ENCODE measurements at places on chromosomes 16 and 17.

DNA sequence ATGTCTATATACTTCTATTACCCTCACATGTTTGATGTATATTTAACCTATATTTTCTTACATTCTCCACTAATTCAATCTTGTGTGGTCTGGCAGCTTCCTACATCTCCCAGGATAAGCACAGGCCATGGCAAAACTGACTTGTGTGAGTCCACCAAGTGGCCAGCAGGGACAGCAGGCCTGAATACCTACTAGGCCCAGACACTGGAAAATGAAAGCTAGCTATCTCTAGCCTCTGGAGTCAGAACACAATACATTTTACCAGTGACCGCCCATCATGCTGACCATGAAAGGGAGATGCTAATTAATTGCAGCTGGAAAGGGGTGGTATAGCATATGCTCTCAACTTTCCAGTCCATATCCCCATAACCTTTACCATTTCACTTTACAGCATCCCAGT lies 132.3 kb downstream of the PCTP start:
- no peaks in the 10 kb centered on the region for H3K27me3 ChIP-seq
- H3K36me3 ChIP-seq, result no peaks in the 10 kb centered on the region
- no peak overlapping the region for H3K27ac ChIP-seq
- no peak for DNase-seq
- no peak overlapping the region for H3K4me3 ChIP-seq

DNA sequence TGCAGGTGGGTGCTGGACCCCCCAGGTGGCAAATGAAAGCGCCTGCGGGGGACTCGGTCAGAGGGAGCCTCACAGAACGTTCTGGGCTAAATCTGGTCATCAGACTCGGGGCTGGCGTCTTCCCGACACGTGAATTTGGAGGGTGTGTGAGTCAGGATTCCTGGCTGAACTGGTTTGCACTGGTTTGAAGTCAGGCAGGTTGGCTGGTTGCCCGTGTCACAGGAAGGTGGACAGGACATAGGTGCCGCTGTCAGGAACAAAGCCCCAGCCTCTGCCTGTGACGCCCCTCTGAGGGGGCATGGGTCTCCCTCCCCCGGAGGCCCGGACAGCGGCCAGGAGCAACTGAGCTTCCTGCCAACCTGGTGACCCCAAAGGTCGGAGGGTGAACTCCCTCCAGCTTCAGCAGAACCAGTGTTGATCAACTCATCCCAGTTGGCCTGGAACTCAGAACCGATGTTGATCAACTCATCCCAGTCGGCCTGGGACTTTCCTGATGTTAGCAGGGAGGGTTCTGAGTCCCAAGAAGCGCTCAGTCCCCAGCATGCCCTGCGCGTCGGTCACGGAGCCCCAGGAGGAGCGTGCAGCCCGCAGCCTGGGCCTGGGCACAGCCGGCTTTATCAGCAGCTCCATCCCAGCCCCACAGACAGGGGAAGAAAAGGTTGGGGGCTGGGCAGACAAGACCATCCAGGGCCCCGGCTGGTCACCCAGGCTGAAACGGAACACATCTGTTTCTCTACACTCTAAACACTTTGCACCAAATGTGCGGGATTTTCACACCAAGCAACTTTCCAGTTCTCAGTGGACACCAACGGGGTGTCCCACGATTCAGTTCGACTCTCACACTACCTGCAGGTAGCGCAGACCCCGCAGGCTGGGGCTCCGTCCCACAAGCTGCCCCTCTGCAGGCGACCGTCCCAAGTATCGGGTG lies 14.4 kb upstream of the METRNL start:
- no peaks in the 10 kb centered on the region for H3K36me3 ChIP-seq
- peaks cover 6% of the 10 kb centered on the region for H3K4me1 ChIP-seq
- H3K27me3 ChIP-seq, result no peaks in the 10 kb centered on the region
- H3K4me3 ChIP-seq, result no peak overlapping the region
- DNase-seq, result peak; percentile 85

DNA sequence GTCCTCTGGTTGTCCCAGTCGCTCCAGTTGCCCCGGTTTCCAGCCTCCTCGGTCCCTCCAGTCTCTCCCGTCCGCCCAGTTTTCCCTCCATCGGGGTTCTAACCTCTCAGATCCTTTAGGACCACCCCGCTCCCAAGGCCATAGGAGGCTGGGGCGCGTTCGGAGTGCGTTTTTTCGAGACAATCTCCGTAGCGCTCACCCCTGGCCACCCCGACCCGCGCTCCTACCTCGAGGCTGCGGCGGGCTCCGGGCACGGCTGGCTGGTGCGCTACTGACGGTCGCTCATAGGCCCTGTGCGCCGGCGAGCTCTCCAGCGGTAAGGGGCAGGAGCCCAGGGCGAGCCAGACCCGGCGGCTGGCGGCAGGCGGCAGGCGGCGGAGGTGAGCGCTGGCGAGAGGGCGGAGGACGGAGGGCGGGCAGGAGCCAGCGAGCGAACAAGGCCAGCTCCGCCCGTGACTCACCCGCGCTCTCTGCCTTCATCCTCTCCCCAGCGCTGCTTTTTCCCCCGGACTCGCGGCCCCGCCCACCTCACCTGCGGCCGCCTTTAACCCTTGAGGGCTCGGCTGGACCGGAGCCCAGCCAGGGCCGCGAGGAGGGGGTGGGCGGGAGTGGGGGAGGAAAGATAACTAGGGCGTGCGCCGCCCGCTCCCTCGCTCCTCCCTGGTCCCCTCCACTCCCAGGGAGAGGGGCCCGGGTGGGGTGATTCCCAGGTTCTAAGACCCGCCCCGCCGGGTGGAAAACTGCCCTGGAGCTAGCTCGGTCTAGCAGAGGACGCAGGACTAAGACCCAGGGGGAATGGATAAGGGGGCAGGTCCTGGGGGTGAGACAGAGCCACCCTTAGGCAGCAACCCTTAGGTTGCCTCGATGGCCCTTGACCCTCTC lies at the start of gene SP6:
TSS of gene SP6 (minus strand) at position 472 of the 882 bp plus-strand sequence. CDS start 2,734 bp downstream, outside the sequence.
- H3K4me3 ChIP-seq, result peak within 1 kb of the TSS; percentile 49
- DNase-seq, result peak; percentile 92
- no peaks in the 10 kb centered on the region for H3K36me3 ChIP-seq
- peaks cover 19% of the 10 kb centered on the region for H3K4me1 ChIP-seq

DNA sequence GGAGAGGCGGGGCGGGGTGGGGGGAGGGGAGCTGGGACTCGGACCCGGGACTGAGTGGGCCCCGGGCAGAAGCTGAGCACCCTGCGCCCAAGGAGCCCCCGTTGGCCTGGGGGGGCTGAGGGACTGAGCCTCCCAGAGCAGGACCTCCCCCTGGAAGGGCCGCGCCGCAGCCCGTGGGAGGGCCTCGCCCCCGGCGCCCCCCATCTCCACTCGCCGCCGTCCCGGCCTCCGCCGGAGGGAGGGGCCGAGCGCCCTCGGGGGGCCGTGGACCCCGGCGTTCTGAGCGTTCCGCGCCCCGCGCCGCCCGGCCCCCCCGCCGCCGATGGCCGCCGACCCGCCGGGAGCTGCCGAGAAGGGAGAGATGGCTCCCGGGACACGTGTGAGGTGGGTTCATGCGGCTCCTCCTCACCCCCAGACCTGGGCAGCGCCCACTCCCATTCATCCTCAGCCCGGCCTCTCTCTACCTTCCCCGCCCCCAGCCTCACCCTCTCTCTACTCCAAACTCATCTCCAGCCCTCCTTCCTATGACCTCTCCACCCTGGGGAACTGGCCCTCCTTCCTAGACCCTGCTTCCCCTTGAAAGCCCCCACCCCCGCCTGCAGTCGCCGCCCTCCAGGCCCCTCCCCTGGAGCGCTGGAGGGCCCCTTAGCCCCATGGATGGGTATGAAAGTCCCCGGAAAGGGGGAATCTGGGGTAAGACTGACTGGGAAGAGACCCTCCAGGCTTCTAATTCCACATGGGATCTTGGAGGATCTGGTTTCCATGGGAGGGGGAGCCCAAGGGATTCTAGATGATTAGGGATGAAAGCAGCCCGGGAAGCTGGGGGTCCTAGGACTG lies 922 bp downstream of the FBXL19 start:
- no peak for DNase-seq
- no peaks in the 10 kb centered on the region for H3K27me3 ChIP-seq
- H3K27ac ChIP-seq, result peak overlapping the region; percentile 58
- H3K4me1 ChIP-seq, result peaks cover 8% of the 10 kb centered on the region

DNA sequence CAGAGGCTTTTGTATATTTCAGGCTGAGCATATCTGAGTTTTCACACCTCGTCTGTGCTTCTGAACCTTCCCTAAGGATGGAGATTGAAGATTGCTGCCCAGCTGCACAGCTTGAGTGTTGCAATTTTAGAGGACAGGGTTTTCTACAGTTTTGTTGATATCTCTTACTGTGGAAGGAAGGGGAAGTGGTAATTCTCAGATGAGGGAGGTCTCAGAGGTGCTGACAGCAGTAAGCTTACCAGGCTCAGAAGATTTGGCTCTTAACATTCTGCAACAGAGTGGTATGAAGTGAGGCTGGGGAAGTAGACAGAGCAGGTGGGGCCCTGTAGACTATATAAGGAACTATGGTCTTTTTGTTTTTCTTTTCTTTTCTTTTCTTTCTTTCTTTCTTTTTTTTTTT lies 45.8 kb upstream of the ARHGAP17 start:
- no peak for DNase-seq
- H3K4me1 ChIP-seq, result no peaks in the 10 kb centered on the region
- no peaks in the 10 kb centered on the region for H3K27me3 ChIP-seq

GRCh38 chr17:34283571-34283970 lies 2.0 kb upstream of the CCL11 start:
- DNase-seq, result no peak
- no peak overlapping the region for H3K27ac ChIP-seq
- no peaks in the 10 kb centered on the region for H3K4me1 ChIP-seq
- H3K36me3 ChIP-seq, result no peaks in the 10 kb centered on the region

- H3K27me3 ChIP-seq, result no peaks in the 10 kb centered on the region
- no peaks in the 10 kb centered on the region for H3K4me1 ChIP-seq
- H3K36me3 ChIP-seq, result no peaks in the 10 kb centered on the region
- no peak for DNase-seq
- no peak overlapping the region for H3K27ac ChIP-seq
Observed at GRCh38 chr17:4375039-4375748, 8.7 kb upstream of the UBE2G1 start.

All from upper lobe of right lung (tissue), 1 donor.